ENCODE measurements at places on chromosomes 7 and 10.
A peak's percentile ranks its signal among the peaks of the same experiment; 100 is the strongest.

DNA sequence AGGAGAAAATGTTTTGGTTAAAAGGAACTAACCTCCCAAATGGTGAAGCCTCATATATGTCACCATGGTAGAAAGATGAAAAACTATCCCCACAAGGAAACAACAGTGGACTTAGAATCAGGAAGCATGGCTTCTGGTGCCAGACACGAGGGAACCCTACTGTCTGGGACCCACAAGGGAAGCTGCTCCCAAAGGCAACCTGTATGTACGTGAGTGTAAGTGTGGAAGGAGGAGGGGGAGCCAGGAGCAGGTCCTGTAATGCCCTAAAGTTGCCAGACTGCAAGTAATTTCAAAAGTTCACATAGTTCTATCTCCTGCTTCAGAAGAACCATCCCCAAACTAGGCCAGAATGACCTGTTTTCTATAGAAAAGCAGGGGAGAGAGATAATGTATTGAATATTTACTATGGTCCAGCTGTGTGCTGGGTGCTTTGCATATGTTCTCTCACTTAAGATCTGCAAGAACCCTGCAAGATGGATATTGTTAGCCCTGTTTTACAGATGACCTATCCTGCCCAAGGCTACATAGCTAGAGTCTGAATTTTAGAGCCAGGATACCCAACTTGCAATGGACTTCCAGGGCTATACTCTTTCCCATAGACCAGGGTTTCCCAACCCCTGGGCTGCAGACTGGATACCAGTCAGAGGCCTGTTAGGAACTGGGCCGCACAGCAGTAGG is 19.2 kb downstream of the DUSP5 start:
- DNase-seq = no peak

GRCh38 chr10:67696679-67697078 is 684 bp upstream of the CTNNA3 start:
- no peak for DNase-seq

- DNase-seq = no peak
These were observed 18.1 kb downstream of the LSM8 start for GRCh38 chr7:118202061-118202460.

DNA sequence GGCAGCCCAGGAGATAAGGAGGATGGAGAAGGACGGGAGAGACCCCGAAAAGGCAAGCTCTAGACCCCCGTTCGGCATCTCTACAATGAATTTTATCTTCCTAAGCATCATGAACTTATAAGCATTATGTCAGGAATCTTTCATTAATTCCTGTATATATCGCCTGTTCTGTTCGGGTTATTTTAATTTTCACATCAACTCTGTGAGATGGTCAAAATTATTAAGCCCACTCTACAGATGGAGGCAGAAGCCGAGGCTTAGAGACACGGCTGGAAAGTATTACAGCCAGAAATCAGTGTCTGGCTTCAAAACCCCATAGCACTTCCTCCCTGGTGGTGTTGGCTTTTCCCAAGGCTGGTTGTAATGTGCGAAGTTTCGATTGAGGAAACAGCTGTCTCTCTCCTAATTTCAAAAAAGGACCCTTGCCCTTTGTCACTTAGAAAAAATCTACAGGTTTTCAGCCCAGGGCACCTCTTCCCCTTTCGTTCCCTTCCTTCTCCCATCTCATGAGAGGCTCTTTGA is 1.5 kb upstream of the GRM8 start:
- DNase-seq = no peak

DNA sequence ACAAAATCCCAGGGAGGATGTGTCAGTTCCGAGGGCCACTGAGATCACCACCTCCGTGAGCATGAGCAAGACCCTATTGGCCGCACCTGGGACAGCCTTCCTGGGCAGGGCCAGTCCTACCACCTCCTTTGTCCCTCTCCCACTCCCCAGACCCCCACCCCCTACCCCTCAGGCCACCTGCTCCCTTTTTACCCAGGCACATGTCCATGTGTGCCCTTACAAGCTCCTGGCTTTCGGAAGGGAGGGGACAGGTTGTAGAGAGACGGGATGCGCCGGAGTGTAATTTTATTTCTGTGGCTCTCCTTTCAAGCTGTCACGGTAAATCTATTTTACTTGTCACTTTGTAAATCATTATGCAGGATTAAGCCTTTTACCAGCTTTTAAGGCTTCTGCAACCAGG is 20.9 kb downstream of the ZMIZ1 start:
- no peak for DNase-seq

DNA sequence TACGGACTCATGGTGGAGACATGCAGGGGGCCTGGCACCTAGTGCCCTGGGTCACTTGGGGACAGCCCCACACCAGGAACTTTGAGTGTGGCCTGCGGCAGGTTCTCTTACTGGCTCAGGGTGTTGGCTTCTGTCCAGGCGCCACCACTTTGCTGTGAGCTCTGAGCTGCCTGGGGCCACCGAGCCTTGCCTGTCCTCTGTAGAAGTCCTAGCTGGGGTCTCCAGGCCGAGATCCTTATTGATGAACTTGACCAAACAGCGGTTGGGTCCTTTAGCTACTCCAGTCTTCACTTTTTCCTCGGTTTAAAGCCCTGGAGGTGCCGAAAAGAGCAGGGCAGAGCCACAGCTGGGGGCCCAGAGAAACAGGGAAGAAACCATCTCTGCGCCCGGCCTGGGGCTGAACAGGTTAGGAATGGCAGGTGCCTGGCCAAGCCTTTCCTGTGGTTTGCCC is 41.3 kb downstream of the ZNF467 start:
- DNase-seq = no peak

DNA sequence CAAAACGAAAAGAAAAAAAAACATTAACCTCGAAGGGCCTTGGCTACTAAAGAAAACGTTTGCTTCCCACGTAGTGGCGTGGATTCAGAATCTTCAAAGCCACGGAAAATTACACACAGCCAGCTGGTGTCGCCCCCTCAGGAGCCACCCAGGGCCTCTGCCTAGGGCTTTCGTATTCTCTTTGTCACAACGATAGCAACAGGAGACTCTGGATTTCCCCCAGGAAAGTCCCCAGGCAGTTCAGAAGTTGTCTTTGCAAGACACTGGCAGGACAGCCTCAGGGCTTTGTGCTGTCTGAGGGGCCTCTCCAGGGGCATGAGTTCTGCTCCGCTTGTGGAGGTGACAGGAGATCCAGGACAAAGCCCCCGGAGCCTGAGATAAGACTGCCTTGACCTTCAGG is 150.2 kb upstream of the INSYN2A start:
- DNase-seq = no peak

GRCh38 chr10:78529262-78529661 is 495.6 kb downstream of the RPS24 start:
- DNase-seq = no peak

- DNase-seq = no peak
These were observed 114.2 kb downstream of the PRKAG2 start for GRCh38 chr7:151762583-151763245.

- DNase-seq = no peak
These were observed 10.5 kb upstream of the TTYH3 start for GRCh38 chr7:2621061-2621828.

- DNase-seq = no peak
These were observed 22.0 kb upstream of the FZD1 start for GRCh38 chr7:91242097-91242844.

DNA sequence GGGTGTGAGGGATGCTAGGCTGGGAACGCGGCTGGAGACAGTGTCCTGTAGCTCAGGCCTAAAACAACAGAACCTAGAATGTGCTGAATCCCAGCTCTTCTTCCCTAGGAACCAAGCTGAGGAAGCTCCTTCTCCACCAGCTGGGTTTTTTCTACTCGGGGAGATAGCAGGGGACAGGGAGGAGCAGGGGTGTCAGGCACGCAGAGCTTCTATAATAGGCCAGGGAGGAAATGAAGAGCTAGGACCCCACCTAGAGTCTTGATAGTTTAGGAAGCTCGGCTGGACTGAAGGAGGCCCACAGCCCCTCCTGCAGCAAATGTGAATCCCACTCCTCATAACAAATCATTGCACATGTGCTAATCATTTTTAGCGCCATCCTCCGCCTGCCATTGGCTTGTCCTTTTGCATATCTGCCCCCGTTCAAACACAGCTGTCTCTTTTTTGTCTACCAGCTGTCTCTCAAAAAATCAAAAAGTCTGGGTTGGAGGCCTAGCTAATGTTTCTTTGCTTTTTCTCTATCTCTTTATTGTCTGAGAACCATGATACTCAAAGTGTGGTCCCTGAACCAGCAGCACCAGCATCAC is 24.1 kb upstream of the FAM180A start:
- DNase-seq = no peak

GRCh38 chr10:62732841-62733653 is 71.5 kb upstream of the ADO start:
- peak; percentile 20 for DNase-seq

DNA sequence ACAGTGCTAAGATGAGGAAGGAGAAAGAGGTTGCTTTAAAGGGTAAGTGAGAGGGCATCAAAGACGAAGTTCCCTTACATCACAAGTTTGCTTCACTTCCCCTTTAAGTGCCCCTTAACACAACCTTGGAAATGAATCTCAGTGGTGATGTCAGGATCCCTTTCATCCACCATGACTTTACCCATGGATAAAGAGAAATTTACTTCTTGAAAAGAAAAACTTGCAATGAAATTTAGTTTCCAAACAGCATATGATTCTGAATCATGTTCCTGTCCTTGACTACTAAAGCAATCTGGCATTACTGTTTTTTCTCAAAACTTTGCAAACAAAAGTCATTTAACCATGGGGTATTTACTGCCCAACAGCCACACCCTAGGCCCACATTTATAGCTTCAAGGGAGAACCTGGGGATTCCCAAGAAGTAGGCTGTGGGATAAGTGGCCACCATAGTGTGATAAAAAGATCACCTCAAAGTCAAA is 135.9 kb downstream of the ITGB8 start:
- no peak for DNase-seq

- DNase-seq = no peak
These were observed 288.9 kb downstream of the PARD3 start for GRCh38 chr10:34526186-34526585.

DNA sequence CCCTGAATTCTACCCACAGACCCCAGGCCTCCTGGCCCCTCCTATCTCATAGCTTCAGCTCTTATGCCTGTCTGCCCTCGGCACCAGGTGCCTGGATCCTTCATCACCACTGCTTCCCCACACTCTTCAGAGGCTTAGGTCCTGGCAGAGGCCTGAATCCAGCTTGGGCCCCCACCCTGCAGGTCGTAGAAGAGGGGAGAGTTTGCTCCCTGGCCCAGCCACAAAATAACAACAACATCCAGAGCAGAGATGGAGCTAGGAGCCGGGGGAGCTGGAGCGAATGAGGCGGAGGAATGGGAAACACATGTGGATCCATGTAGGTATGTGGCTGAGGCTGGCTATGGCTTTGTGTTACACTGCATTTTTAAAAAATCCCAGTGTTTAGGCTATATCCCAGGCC is 7.8 kb upstream of the OPN4 start:
- no peak for DNase-seq

- no peak for DNase-seq
These were observed 119.1 kb downstream of the CUBN start for GRCh38 chr10:17010363-17011145.

DNA sequence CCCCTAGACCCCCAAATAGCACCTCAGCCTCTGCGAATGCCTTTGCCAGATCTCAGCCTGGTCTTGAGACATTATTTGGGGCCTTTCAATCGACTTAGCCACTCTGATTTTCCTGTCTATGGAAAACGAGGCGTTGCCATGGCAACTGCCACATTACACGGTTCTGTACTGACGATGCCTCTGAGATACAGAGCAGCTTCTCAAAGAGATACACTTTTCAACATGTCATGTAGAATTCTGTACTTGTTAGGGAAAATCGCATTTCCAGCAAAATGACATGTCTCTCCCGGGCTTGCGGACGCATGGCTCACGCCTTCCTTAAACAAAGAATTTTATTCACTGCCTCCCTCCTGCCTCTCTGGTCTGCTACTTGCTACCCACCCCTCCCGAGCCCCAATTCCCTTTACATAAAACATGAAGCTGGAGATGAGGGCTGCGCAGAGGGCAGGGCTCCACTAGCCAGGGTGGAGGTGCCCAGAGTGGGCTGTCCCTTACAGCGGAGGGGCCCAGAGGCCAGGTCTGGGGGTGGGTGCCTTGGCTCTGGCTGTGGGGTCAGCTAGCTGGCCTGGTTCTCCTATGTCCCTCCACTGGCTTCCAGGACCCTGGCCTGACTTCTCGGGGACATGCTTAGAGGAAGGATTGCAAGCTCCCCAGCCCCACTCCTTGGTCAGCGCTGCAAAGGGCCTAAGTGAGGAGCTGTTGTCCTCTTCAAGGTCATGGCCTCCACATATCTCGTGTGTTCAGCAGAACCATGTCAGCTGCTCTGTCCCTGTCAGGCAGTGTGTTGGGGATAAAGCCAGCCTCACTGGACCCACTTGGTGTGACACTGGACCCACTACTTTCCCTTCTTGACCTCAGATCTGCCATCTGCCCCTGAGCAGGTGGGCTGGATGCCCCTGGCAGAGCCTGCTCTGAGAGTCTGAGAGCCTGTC is 342.5 kb downstream of the RPS24 start:
- no peak for DNase-seq

Measured in stimulated activated CD4-positive, alpha-beta T cell treated with anti-CD3 and anti-CD28 coated beads, Interleukin-4, amount 100 ng/mL, for 48 hours (primary cell).